Lung (tissue), 17 donors: ENCODE measurements at places on chromosomes 3 and 15. TPM values are rescaled to one million over a fixed set of nuclear protein-coding genes. Genes with fewer than 3 reads are reported as not detected.
A peak's percentile ranks its signal among the peaks of the same experiment; 100 is the strongest.

Gene UBAP1L
- 0.96 TPM for polyA plus RNA-seq

DNA sequence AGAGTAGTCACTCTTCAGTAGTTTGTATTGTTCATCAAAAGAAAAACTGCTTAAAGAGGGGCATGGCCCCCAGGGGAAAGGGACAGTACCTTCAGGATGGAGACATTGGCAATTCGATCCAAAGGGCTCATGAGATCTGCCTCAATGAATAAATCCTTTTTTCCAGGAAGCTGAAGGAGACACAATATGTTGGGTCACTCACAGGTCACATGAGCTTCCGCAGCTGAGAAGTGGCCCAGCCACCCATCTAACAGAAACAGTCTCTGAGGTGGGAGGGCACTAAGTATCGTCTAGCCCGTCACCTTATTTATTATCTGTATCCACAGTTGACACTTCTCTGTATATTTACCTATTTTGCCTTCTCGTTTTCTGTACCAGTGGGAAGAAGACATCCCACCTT is 4.7 kb downstream of the VPS33B start:
- no peak for DNase-seq

GRCh38 chr15:59436774-59437141 is 1.2 kb upstream of the FAM81A start:
- peak; percentile 28 for DNase-seq

DNA sequence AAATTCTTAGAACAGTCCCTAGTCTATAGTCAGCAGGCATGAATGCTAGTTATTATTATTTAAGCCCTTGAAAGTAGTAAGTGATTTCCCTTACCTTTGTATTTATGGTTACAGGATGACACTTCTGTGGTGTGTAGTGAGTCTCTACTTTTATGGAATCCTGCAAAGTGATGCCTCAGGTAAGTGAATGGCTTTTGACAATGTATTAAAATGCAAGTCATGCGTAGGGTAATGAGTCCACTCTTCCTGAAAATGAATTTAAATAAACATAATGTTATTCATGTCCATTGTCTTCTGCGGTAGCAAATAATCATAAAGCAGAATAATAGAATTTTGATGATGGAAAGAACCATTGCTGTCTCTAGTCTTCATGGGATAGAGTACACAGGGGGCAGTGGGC is 50.3 kb downstream of the IL1RAP start:
- DNase-seq = no peak

DNA sequence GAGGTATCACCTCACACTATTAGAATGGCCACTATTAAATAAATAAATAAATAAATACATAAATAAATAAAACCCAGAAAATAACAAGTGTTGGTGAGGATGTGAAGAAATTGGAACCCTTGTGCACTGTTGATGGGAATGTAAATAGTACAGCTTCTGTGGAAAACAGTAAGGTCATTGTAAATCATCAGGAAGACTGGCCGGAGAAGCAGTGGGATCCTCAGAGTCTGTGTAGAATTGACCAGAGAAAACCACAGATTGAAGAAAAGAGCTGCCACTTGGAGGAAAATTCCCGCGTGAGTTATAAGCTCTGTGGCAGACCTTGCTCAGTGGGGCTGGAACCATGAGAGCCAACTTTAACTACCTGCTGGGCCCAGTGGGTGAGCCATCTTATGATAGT is 92.0 kb downstream of the RAD18 start:
- DNase-seq = no peak

Gene CLEC3B
- 33.1 TPM for polyA plus RNA-seq

DNA sequence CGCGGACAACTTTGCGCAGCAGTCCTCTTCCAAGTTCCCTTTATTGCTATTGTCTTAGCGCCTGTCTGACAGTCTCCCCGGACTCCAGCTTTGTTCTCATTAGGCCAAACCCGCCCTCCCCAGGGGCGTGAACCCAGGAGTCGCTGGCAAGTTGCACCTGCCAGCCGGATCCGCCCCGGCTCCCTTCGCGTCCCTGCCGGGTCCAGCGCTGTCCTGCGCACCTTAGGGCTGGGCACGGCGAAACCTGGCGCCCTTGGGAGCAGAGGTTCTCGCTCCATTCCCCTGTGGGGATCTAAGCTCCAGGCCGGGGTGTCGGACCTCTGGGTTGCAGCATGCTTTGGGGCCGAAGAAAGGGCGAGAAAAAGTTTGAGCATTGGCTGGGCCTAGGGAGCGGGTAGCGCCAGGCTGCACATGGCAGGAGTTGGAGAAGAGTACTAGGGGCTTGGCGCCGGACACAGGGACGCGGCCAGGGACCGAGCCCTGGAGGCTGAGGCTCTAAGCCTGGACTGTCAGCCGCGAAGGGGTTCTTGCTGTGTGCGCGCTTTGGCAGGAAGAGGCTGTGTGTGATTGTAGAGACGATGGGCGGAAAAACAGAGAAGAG is 335.1 kb upstream of the THRB start:
- DNase-seq = peak; percentile 63

Gene LRTM1
- polyA plus RNA-seq = not detected

DNA sequence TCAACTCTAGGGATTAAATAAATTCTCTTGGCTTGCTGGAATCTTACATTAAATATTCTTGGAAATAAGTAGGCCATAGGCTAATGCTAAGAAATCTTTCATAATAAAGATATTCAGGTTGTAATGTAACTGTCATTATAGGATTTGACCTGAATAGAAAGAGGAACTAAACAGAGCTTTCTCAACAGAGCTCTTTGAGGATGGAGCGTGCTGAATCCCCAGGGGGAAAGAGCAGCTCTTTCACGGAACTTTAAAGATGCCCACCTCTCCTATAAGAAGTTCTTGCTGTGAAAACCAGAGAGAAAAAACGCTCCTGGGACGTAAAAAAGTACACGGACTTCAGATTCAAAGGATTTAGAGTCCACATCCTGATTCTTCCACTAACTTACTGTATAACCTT is 77.9 kb downstream of the NTRK3 start:
- DNase-seq = no peak

GRCh38 chr3:170766823-170767575 is 103.0 kb downstream of the RPL22L1 start:
- no peak for DNase-seq

Gene FOXL2NB
- not detected for polyA plus RNA-seq

GRCh38 chr3:183178833-183179549 is 16.5 kb upstream of the LAMP3 start:
- DNase-seq = peak; percentile 58

GRCh38 chr3:169280010-169280585 is 383.4 kb downstream of the MECOM start:
- DNase-seq = no peak

DNA sequence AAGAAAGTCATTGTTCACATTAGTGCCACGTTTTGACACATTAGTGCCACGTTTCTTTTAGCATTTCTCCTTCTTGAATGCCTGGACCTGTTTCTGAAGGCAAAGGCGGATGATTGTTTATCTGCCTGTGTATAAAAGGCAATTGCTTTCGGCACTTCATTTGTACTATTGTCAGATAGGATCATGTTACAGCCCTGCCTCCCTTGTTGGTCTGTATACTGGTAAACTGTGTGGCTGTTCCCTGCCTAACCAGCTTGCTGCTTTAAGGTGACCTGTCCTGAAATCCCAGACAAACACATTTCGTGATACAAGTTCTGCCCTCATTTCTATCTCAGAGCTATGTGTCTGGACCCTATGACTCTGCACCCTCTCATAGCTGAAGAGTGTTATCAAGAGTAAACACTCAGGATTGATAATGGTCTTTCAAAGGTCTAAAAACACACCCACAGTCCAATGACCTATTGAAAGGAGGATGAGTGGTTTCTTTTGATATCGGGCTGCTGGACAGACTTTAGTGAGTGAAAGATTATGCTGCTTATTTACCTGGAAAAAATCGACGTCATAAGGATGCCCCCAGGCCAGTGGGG is 276.3 kb upstream of the MCTP2 start:
- no peak for DNase-seq

GRCh38 chr3:45929042-45929679 is 14.1 kb upstream of the CXCR6 start:
- peak; percentile 32 for DNase-seq

DNA sequence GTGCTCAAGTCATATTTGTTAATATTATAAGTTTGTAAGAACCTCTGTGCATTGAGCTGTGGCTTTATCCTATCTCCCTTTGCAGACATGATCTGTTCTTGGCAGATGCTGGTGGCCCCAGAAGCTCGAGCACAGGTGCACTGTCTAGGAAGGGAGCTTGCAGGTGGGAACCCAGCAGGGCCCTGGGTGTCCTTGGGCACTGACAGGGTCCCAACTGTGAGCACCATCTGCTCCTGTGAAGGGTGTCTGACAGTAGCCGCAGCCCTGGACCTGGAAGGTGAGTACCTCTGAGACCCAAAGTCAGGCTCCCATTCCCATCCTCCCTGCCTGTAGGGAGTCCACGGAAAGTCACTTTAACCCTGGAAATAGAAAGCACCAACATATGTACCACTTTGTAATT is 2.4 kb upstream of the REC114 start:
- DNase-seq = no peak

GRCh38 chr15:31269816-31270575 is 56.6 kb upstream of the KLF13 start:
- no peak for DNase-seq

DNA sequence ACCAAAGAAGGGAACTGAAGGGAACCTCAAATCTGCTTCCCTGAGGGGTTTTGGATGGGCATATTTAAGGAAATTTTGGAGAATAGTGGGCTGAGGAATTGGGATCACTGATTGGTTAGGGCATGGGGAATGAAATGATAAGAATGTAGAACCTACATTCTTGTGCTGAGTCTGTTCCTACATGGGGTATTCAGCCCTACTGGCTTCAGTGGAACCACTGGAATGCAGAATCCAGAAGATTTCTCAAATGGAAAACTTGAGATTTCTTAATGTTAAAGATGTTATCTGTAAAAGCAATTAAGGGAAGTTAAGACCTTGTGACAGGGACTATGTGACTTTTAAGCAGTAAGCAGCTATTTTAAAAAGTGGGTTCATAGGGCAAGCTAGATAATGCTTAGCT is 1062.4 kb downstream of the AGBL1 start:
- DNase-seq = no peak

Gene TERC
- polyA plus RNA-seq = not detected

GRCh38 chr3:42829083-42829627 is 19.9 kb downstream of the ACKR2 start:
- DNase-seq = no peak

DNA sequence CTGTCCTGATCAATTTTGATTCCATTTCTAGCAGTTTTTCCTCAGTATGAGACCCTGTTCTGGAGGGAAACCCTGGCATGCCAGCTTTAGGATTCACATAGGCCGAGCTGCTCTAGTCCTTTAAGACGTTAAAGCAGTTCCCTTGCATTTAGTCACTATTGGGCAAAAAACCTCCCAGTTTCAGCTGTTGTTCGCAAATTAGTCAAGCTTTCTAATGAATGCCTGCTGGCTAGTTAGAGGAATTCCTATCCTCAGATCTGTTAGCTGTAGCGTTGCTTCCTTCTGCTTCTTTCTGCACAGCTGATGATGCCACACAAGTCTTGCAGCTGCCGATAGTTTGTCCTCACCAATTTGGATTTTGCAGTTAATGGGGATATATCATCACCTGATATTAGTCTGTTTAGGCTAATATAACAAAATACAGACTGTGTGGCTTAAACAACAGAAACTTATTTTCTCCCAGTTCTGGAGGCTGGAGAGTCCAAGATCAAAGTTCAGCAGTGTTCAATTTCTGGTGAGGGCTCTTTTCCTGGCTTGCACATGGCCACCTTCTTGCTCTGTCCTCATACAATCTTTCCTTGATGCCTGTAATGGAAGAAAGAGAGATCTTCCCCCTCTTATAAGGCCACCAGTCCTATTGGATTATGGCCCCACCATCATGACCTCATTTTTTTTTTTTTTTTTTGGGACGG is 7.5 kb upstream of the UBL7 start:
- DNase-seq = no peak

DNA sequence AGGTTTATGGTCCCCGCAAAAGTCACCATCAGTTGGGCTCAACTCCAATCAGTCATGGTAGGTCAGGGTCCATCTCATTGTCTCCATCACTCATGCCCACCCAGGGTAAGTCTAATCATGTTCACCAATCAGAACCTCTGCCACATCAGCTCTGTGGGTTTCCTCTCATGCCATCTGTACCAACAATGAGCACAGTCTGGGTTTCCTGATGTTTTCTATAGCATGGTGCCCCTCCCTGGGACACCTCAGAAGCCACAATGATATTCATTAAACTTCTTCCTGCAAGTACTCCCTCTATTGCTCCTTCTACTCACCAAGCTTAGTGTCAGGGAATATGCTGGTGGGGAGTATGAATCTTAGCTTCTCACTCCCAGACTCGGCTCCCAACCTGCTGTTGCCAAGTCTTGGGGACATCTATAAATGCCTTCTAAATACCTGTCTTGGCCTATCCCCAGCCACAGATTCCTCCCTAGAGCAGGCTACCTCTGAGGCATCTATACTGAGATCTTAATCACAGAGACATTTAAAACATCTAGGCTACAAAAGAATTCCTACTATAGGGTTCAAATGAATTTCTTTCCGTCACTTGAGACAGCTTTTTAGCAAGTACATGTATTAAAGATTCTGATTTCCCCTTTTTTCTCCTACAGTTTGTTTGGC is 5.0 kb upstream of the CCR2 start:
- DNase-seq = no peak

DNA sequence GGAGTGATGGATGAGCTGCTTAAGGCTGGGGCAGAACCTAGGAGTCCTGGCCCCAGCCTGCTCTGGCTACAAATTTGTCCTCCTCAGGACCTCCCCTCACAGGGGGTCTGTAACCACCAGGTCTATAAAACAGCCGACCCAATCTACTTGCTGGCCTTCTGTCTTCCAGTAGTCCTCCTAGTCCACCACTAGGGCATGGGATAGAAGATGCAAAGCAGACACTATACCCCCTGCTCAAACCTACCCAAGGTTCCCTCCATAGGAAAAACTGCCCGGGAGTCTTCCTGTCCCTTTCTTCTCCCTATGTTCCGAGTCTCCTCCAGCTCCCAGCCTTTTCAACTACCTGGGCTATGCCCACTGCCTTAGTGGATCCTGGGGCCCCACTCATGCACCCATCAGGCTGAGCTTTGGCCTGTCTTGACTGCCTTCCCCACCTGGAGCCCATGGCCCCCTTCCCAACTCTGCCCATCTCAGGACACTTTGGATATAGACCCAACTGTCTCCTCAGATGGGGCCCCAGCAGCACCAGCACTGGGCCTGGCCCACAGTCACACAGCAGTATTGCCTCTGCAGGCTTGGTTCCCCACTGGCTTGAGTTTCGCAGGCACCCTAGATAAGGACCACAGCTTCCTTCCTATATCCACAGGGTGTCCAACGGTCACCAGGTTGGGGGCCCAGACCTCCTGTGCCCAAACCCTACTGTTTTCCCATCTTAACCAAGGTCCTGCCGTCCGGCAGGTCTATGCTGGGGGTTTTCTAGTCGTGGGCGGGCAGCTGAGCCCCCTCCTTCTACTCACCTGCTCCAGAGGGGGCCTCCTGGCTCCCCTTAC is 1.1 kb downstream of the HYAL3 start:
- DNase-seq = no peak

GRCh38 chr15:88393719-88394519 is 73.3 kb downstream of the MRPL46 start:
- DNase-seq = no peak

Gene FGF7
- polyA plus RNA-seq = 11.5 TPM

DNA sequence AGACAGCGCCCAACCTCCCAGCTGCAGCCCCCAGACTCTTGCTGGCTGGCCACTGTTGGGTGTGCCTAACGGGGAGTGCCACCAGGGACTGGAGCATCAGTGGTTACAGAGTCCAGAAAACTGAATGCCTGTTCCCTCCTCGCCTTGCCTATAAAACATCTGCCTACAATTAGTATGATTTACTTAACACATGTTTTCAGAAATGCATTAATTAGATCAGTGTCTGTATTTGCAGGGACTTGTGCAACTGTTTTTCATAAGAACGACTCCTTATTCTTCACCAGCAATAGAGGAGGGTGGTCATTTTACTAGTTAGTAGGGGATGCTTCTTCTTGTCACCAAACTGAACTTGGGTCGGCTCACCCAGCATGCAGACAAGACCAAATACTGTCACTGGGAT is 248.7 kb downstream of the GABRG3 start:
- no peak for DNase-seq

Gene CD86
- polyA plus RNA-seq = 8.0 TPM
